Fibroblast of mammary gland (primary cell): ENCODE measurements at places on chromosomes 13 and 19.

GRCh38 chr19:18338541-18338940, 1.9 kb upstream of the PGPEP1 start:
- DNase-seq = no peak

DNA sequence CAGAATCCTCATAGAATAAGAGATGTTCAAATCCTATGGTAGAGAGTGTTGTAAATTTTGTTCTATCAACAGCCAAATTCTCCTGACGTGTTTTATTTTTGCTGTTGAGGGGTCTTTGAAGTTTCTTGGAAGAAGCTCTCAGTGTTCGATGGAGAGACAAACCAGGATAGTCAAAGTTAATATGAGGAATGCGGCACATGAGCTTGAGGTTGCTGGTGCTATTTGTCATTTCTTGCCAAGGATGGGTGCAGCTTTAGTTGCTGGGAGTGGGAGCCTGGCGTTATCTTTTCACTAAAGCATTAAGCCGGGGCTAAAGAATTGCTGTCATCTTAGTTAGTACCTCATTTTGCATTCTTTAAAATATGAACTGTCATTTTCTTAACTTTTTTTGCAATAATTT, 239.9 kb upstream of the CSNK1A1L start:
- no peak for DNase-seq

DNA sequence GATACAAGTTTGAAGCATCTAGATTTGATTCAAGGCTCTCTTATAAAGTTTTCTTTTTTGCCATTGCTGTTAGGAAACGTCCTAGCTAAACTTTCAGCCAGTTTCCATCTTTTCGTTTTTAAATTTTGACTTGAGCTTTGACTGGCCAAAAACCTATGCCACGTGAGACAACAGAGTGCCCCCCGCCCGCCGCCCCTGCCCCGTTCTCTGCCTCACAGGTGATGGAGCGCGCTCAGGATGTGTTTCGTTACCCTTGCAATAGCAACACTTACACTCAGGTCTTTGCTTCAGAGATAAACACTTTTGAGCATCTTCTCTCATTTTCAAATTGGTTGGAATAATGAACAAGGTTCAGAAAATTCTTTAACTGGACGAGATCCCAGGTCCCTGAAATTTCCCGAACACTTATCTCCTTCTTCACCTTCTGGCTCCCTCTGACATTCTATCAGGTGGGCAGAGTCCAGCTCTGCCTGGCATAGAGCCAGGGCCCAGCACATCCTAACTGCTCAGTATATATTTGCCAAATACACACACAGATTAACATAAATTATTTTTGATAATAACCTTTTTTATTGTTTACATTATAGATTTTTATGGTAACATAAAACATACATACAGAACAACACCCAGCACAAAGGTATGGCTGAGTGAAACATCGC, 301.1 kb downstream of the IRS2 start:
- DNase-seq = no peak

DNA sequence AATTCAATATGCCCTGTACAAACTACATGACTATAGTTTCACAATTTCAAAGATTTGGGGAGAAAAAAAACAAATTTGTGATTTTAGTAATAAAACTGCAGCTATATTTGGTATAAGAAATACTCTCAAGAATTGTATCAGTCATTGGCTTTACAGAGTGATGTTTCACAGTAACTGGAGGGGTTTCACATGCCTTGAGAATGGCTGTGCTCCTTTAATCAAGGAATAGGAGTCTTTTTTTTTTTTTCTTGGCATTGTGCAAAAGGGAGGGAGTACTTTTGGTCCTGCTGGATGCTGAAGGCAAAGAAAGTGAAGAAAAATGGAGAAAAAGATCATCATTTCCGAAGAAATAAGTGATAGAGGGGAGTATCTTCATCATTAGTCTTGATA, 6.8 kb downstream of the ZNF507 start:
- peak; percentile 25 for DNase-seq

GRCh38 chr13:43284162-43284561, 260.8 kb downstream of the DNAJC15 start:
- DNase-seq = peak; percentile 75

DNA sequence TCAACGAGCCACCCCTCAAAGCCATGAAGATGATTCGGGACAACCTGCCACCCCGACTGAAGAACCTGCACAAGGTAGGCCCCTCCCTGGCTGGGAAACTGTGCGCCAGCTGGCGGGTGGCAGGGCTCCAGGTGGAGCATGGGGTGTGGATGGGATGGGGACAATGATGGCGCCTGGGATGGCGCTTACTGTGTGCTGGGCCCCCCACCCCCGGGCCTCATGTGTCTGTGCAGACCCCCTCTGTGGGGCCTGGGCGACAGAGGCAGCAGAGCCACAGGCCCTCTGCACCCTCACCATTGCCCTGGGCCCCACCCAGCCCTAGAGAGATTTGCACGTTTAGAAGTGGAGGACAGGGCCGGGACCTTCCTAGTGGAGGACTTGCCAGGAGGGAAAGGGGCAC, 19.0 kb upstream of the NCCRP1 start:
- no peak for DNase-seq

DNA sequence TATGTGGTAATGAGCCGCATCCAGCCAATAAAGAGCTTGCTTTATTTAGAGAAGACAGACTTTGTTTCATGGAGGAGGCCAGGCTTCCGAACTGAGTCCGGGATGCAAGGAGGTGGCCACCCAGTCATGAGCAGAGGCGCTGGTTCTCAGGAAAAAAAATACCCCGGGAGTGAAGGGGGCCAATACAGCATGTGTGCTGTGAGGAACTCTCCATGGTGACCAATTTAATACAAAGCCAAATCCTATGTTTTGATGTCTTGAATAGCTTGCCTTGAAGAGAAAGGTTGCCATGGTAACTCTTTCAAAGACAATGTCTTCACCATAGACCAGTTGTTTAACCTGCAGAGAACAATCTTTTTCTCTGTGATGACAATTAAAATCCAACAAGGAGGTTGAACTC, 43.4 kb upstream of the PDCD5 start:
- DNase-seq = no peak
